Activated effector memory CD4-positive, alpha-beta T cell treated with Interleukin-2 at 50 U/mL for 16 hours (primary cell): ENCODE measurements at places on chromosomes 12 and 14.

- DNase-seq, result no peak
These were observed 28.9 kb upstream of the TSPAN8 start for GRCh38 chr12:71186571-71187288.

- no peak for DNase-seq
These were observed 41.9 kb upstream of the RD3L start for GRCh38 chr14:103984196-103984595.

- no peak for DNase-seq
These were observed 18.0 kb upstream of the TCP11L2 start for GRCh38 chr12:106284358-106285105.

DNA sequence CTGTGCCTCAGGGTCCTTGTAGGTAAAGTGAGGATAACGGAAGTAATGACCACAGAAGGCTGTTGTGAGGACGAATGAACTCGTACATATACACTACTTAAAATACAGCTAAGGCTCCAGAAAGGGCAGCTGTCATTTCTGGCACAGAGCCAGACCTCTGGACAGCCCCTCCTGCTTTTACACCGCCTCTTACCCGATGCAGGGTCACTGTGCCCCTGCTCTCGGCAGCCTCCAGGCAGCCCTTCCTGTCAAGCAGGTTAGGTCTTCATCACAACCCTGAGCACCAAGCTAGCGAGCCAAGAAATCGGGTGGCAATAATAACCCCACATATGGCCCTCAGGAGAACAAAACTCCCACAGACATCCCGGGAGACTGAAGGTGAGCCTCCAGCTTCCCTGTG lies 8.5 kb downstream of the TMEM229B start:
- DNase-seq, result no peak

GRCh38 chr12:6125310-6125608 lies 789 bp upstream of the VWF start:
- no peak for DNase-seq

GRCh38 chr14:95786566-95786965 lies 72.6 kb upstream of the TCL1A start:
- DNase-seq, result no peak

DNA sequence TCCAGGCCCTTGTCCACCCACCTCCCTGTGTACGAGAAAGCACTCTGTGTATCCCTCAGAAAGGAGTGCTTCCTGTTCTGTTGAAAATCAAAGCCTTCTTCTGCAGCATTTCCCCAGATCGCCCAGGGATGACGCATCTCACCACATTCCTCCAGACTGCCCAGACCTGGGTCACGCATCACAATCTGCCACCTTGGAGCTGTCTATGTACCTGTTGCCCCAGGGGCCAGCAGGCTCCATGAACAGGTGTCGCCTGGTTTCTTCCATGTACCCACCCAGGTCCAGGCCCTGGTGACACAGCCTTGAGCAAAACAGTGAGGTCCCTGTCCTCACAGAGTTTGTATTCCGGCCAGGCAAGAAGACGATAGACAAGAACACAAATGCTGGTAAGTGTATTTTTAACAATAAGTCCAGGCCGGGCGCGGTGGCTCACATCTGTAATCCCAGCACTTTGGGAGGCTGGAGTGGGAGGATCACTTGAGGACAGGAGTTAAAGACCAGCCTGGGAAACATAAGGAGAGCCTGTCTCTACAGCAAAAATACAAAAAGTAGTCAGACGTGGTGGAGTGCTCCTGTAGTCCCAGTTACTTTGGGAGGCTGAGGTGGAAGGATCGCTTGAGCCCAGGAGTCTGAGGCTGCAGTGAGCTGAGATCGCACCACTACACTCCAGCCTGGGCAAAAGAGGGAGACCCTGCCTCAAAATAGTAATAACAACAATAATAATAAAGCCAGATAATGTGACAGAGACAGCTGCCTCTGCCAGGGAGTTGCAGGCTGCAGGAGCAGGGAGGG lies 6.8 kb upstream of the PPP1R13B start:
- no peak for DNase-seq

GRCh38 chr14:76971549-76971948 lies 57.0 kb downstream of the IRF2BPL start:
- DNase-seq, result no peak

GRCh38 chr14:35669782-35670181 lies 135.8 kb downstream of the INSM2 start:
- no peak for DNase-seq

DNA sequence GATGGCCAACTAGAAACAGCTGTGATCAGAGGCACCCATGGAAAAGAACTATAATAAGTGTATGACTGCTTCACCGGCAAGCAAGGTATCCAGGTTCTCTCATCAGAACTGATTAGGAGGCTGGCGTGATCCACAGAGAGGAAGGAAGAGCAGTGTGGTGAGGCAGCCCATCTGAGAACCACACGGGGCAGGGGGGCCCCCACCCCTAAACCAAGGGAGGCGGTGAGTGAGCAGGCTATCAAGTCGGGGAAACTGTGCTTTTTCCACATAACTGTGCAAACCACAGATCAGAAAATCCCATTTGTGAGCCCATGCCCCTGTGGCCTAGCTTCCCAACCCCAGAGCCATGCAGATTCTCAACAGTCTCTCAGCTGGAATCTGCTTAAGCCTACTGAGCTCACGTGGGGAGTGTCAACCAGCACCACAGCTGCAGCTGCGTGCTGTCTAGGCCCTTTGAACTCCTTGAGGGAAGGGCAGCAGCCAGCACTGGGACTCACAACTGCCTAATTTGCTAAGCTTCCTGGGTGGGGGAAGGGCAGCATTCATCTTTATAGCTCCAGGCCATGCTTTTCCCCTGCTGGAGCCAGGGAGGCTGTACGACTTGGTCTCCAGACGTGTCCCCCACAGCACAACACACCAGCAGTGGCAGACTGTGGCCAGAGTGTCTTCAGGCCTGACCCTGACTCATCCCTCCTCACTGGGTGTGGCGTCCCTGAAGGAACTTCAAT lies 444.4 kb upstream of the ATP2B1 start:
- DNase-seq, result no peak

GRCh38 chr12:53558631-53559030 lies 51.3 kb upstream of the NPFF start:
- no peak for DNase-seq

GRCh38 chr12:91910871-91911388 lies 234.7 kb downstream of the BTG1 start:
- DNase-seq, result no peak

- DNase-seq, result no peak
These were observed 24.9 kb downstream of the FCF1 start for GRCh38 chr14:74737753-74738325.

GRCh38 chr12:57086493-57087009 lies 2.4 kb upstream of the NAB2 start:
- no peak for DNase-seq
